ENCODE measurements at places on chromosomes 2 and 18. TPM values are rescaled to one million over a fixed set of nuclear protein-coding genes. Genes with fewer than 3 reads are reported as not detected.

The ASIC4 gene
- total RNA-seq, result not detected

- no peak for DNase-seq
- H3K4me3 ChIP-seq, result no peak overlapping the region
- H3K4me1 ChIP-seq, result no peaks in the 10 kb centered on the region
- H3K36me3 ChIP-seq, result no peaks in the 10 kb centered on the region
- H3K27ac ChIP-seq, result no peak overlapping the region
Observed at GRCh38 chr2:25548601-25549000, 124.8 kb downstream of the DTNB start.

DNA sequence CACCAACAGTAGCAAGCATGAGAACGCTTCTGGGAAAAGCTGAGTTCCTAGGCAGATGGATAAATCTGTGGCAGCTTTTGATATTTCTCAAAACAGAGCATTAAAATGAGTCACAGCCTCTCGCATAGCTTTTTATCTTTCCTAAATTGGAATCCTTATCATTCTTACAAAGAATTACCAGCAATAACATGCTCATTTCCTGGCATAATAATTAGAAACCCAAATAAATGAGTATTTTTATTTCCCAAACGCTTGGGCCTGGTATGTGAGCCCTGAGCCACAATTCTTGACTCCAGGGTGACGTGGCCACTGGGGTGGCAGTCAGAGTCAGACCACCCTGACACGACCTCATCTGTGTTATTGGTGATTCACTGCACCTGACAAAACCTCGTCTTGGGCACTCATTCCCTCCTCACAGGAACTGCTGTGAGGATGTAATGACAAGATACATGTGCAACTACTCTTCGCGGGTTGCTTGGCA, 210.7 kb downstream of the ARL4C start:
- no peak for DNase-seq
- no peaks in the 10 kb centered on the region for H3K36me3 ChIP-seq
- no peak overlapping the region for H3K4me3 ChIP-seq
- H3K27me3 ChIP-seq, result no peaks in the 10 kb centered on the region
- no peak overlapping the region for H3K27ac ChIP-seq
- H3K4me1 ChIP-seq, result peaks cover 12% of the 10 kb centered on the region

GRCh38 chr2:172038604-172039003, 38.9 kb downstream of the METAP1D start:
- H3K36me3 ChIP-seq, result no peaks in the 10 kb centered on the region
- no peak overlapping the region for H3K27ac ChIP-seq
- H3K4me1 ChIP-seq, result no peaks in the 10 kb centered on the region
- no peaks in the 10 kb centered on the region for H3K27me3 ChIP-seq
- no peak for DNase-seq
- H3K4me3 ChIP-seq, result no peak overlapping the region

GRCh38 chr2:29361231-29361630, 246.0 kb downstream of the CLIP4 start:
- DNase-seq, result no peak
- H3K4me1 ChIP-seq, result no peaks in the 10 kb centered on the region
- H3K4me3 ChIP-seq, result no peak overlapping the region
- no peaks in the 10 kb centered on the region for H3K36me3 ChIP-seq
- H3K27ac ChIP-seq, result no peak overlapping the region
- H3K27me3 ChIP-seq, result no peaks in the 10 kb centered on the region

DNA sequence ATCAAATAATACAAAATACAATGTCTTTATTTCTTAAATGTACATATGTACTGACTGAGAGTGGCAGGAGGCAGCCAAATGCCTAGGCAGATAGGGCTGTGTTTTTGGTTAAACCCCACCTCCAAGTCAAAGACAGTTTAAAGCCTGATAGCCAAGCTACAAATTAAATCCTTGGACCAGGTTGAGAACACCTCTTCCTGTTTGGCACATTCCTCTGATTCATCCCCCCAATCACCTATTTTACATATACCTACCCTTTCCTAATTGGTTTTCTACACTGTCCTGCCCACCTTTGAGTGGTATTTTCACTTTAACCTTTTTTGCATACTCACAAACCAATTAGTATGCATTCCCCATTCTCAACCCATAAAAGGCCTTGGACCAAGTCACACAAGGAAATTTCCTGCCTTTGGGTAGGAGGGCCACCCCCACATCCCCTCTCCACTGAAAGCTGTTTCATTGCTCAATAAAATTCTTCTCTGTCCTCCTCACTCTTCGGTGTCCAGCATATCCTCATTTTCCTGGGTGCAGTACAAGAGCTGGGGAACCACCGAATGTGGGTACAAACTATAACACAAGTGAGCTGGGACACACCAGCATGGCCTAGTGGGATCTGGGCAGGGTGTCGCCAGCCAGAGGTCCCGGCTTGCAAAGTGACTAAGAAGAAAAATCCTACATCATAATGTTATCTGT, 149.1 kb downstream of the UBE2E3 start:
- no peak for DNase-seq
- H3K27me3 ChIP-seq, result no peaks in the 10 kb centered on the region
- no peaks in the 10 kb centered on the region for H3K4me1 ChIP-seq
- H3K36me3 ChIP-seq, result no peaks in the 10 kb centered on the region
- no peak overlapping the region for H3K4me3 ChIP-seq

- no peak overlapping the region for H3K27ac ChIP-seq
- H3K4me1 ChIP-seq, result no peaks in the 10 kb centered on the region
- DNase-seq, result no peak
- H3K4me3 ChIP-seq, result no peak overlapping the region
- H3K36me3 ChIP-seq, result no peaks in the 10 kb centered on the region
- no peaks in the 10 kb centered on the region for H3K27me3 ChIP-seq
Observed at GRCh38 chr18:37207343-37207742, 358.3 kb downstream of the CELF4 start.

The KLHL14 gene
- 0.28 TPM for total RNA-seq

DNA sequence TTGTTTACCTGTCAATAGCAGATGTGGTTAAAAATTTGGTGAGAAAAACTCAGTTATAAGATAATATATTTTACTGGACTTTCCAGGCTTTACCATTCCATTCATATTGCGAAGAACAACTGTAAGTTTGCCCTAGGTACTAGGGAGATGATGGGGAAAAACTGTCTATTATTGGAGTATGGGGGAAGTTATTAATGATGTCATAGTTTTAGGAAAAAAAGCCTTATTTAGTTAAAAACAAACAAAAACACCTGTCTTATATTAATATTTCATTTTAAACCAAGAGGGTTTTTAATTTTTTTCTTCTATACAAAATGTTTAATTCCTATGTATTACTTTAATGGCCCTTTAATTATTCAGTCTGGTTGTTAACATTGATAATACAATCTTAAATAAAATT, 18.2 kb downstream of the SP9 start:
- H3K36me3 ChIP-seq, result peaks cover 13% of the 10 kb centered on the region
- H3K27ac ChIP-seq, result no peak overlapping the region
- no peak for DNase-seq
- no peaks in the 10 kb centered on the region for H3K27me3 ChIP-seq
- H3K4me1 ChIP-seq, result no peaks in the 10 kb centered on the region

- H3K36me3 ChIP-seq, result no peaks in the 10 kb centered on the region
- peak; percentile 15 for DNase-seq
- no peaks in the 10 kb centered on the region for H3K4me1 ChIP-seq
- no peaks in the 10 kb centered on the region for H3K27me3 ChIP-seq
- H3K4me3 ChIP-seq, result no peak overlapping the region
Observed at GRCh38 chr18:76977108-76977621, 154.8 kb downstream of the ZNF236 start.

- no peaks in the 10 kb centered on the region for H3K27me3 ChIP-seq
- no peaks in the 10 kb centered on the region for H3K36me3 ChIP-seq
- no peak overlapping the region for H3K27ac ChIP-seq
- no peak overlapping the region for H3K4me3 ChIP-seq
- no peak for DNase-seq
Observed at GRCh38 chr18:27382567-27383216, 197.6 kb upstream of the CHST9 start.

DNA sequence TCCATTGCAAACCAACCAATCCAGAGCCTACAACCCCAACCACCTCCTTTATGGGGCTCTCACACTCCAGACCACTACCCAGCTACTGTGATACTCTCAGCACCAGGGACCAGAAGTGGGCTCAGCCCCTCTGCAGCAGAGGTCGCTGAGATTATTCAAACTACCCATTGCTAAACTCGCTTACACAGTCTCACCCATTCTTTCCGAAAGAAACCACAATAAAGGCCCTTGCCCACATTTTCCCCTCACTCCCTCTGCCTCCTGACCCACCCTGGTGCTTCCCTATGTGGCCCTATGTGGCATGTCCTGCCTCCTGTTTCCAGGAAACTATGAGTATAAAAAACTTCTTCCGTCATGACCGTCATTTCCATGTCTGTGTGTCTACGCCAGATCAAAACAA, 10.7 kb downstream of the TEX51 start:
- no peak for DNase-seq
- no peaks in the 10 kb centered on the region for H3K27me3 ChIP-seq
- H3K27ac ChIP-seq, result no peak overlapping the region
- H3K4me1 ChIP-seq, result no peaks in the 10 kb centered on the region

GRCh38 chr2:121450301-121450700, 80.4 kb upstream of the RNU4ATAC start:
- H3K36me3 ChIP-seq, result no peaks in the 10 kb centered on the region
- no peak for DNase-seq
- no peak overlapping the region for H3K4me3 ChIP-seq
- no peaks in the 10 kb centered on the region for H3K27me3 ChIP-seq
- H3K27ac ChIP-seq, result no peak overlapping the region
- no peaks in the 10 kb centered on the region for H3K4me1 ChIP-seq

DNA sequence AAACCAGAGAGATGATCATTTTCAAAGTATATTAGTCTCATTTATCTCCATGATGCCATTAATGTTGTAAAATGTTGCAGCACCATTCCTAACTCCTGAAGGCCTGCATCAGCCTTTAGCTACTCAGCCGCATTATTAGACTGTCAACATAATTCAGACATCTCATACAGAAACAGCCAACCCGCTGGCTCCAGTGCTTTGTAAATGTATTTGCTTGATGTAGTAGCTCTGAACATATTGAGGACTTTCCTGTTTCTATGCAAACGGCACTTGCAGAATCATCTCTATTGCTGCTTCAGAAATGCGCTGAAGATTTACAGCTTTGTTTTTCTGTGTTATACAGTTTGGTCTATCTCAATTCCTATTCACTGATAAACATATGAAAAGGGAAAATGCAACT, 372.2 kb downstream of the DSEL start:
- no peaks in the 10 kb centered on the region for H3K4me1 ChIP-seq
- no peak overlapping the region for H3K4me3 ChIP-seq
- no peaks in the 10 kb centered on the region for H3K27me3 ChIP-seq
- no peak overlapping the region for H3K27ac ChIP-seq

DNA sequence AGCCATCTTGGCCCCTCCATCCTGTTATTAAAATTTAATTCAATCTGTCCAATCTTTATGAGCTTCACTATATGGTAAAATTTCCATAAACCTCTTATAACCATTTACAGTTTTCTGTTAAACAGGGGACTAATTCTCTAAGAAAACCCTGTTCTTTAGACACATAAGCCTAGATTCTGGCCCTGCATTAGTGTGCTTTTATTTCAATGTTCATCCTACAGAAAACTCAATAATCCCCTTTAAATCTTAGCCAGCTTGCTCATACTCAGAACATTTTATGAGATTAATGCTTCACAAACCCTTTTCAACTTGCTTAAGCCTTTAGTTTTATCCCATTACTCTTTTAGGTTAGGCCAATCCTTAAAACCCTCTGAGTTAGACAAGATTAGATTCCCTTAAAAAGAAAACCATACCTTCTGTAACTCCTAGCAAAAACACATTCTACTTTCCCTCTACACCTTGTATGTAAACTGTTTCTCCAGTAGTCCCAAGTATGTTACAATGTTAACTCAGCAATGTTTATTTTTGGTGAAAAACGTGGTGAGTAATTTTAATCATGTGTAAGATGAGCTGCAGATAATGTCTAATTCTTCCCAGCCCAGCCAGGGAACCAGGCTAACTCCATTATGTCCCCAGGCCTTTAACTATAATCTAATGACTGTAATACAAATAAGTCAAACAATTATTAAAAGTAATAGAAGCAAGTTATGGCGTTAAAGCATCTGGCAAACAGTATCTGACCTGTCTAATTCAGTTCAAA, 1953.4 kb upstream of the LRRTM1 start:
- DNase-seq, result no peak
- H3K4me1 ChIP-seq, result no peaks in the 10 kb centered on the region
- no peak overlapping the region for H3K27ac ChIP-seq
- H3K36me3 ChIP-seq, result no peaks in the 10 kb centered on the region
- no peaks in the 10 kb centered on the region for H3K27me3 ChIP-seq
- no peak overlapping the region for H3K4me3 ChIP-seq

GRCh38 chr2:68799140-68800026, 64.8 kb downstream of the ARHGAP25 start:
- H3K4me1 ChIP-seq, result no peaks in the 10 kb centered on the region
- no peak overlapping the region for H3K27ac ChIP-seq
- no peaks in the 10 kb centered on the region for H3K27me3 ChIP-seq
- DNase-seq, result no peak
- no peaks in the 10 kb centered on the region for H3K36me3 ChIP-seq
- H3K4me3 ChIP-seq, result no peak overlapping the region

The KLHL29 gene
- total RNA-seq, result 18.2 TPM

- no peaks in the 10 kb centered on the region for H3K4me1 ChIP-seq
- H3K36me3 ChIP-seq, result no peaks in the 10 kb centered on the region
- no peak overlapping the region for H3K4me3 ChIP-seq
- no peaks in the 10 kb centered on the region for H3K27me3 ChIP-seq
Observed at GRCh38 chr2:149585166-149585885, 2.2 kb downstream of the MMADHC start.

The GREB1 gene
- 4.1 TPM for total RNA-seq

The CTLA4 gene
- total RNA-seq, result not detected

The SPATA3 gene
- total RNA-seq, result not detected

GRCh38 chr2:235592836-235593235, 99.0 kb downstream of the AGAP1 start:
- H3K4me1 ChIP-seq, result no peaks in the 10 kb centered on the region
- no peak overlapping the region for H3K27ac ChIP-seq
- H3K4me3 ChIP-seq, result no peak overlapping the region
- H3K27me3 ChIP-seq, result no peaks in the 10 kb centered on the region

GRCh38 chr2:10058251-10059015, 15.1 kb downstream of the KLF11 start:
- no peaks in the 10 kb centered on the region for H3K27me3 ChIP-seq
- no peak for DNase-seq
- H3K36me3 ChIP-seq, result peaks cover 10% of the 10 kb centered on the region
- no peak overlapping the region for H3K27ac ChIP-seq
- H3K4me3 ChIP-seq, result no peak overlapping the region
- H3K4me1 ChIP-seq, result no peaks in the 10 kb centered on the region

All from Peyer's patch (tissue), 4 donors.